ENCODE measurements at places on chromosomes 2 and 18.
A peak's percentile ranks its signal among the peaks of the same experiment; 100 is the strongest.

DNA sequence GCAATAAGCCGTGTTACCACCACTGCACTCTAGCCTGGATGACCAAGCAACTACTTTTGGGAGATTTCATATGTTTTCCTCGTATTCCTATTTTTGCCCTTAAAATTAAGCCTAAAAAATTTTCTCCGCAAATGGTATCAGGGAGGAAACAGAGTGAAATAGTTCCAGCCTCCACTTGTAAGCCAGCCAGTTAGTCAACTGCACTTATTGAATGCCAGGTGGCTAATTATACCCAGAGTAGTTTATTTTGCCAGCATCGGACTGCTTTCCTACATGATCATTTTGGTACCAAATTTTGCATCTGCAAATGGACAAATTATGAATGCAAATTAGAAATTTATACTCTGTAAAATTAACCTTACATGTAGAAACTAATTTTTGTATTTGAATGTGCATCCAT lies 90.2 kb upstream of the ARHGAP28 start:
- DNase-seq = no peak

DNA sequence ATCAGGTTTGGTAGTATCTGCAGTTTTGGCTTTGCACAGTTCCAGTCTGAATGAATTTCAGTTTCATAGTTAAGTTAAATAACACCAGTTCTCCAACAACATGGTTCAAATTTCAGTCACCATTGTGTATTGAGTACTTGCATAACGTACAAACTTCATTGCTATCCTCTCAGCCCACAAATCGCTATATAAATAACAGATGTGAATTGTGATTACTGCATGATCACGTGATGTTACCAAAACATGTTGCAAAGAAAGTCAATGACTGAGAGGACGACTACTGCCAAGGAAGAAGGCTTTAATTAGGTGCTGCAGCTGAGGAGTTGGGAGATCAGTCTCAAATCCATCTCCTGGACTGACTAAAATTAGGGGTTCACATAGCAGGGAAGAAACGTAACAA lies 48.2 kb downstream of the COL4A4 start:
- DNase-seq = no peak

DNA sequence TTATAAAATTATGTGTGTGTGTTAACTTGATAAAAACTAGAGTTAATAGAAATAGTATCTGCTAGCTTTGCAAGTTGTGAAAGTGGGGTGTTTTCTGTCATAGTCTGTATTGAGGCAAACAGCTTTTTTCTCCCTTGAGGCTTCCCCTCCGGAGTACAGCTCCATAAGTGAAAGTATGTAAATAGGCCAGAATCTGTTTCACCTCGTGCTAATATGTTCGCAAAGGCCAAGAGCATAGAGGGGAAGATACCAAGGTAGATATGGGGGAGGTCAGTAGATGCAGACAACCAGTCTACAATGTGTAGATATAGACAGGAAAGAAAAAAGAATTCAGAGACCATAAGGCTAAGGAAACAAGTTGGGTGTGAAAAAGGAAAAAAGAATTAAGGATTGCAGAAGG lies 72.9 kb downstream of the PTRHD1 start:
- no peak for DNase-seq

DNA sequence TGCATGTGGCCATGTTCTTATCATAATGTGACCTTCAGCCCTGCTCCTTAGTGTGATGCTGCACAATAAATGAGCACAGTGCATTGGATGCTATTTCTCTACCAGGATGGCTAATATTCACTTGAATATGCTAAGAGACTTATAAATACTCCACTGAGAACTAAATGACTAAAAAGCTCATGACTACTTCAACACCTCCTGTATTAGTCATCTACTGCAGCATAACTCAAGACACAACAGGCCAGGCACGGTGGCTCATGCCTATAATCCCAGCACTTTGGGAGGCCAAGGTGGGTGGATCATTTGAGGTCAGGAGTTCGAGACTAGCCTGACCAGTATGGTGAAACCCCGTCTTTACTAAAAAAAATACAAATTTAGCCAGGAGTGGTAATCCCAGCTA lies 213.4 kb downstream of the RND3 start:
- DNase-seq = no peak

DNA sequence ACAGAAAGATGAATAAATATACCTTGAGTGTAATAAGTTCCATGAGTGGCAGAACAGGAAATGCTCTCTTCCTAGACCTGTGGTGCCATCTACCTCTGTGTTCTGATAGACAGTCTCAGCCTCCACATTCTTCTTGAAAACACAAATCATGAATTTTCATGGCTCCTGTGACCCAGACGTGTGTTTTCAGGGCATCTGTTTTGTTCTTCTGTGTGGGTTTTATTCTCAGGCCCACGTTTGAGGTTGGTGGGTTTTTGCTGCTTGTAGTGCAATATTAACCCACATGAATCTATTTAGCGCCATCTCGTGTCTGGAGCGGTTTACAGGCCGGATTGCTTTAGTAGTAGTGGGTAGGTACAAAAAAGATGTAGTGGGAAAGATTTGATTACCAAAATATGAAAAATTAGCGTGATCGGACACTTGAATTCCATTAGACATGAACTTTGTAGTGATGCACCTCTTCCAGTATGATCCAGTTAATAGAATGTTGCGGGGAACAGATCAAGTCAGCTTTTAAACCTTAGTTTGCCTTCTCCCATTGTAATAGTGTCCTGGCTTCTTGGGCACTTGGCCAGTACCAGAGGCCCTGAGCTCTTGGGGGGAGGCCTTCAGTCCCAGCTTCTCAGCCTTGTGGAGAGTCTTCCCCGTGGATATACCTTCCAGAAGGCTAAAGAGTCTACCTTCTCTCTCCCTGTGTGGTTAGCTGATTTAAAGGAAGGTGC lies 256.5 kb downstream of the TPGS2 start:
- DNase-seq = peak; percentile 19

DNA sequence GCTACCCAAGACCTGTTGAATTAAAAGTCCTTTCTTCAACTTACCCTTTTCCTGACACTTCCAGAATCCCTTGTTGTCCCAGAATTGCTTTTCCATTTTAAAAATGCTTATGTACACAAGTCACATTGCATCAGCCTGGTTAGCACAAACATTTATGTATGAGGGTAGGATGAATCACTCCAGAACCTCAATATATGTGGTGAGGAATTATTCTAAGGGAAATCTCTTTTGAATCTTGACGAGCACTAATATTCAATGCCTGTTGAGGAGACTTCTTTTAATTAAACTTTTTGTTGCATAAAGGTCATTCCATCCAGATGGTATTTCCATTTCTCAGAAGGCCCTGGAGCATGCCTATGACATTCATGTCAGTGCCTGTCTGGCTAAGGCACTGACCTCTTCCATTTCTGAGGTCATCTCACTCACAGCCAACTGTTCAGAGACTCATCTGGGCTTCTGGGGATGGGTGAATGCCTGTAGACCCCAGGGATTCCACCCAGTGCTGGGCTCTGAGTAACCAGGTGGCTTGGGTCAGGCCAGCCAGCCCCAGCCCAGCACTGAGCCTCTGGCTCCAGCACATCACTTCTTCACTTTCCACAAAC lies 28.2 kb downstream of the ACMSD start:
- DNase-seq = no peak

- DNase-seq = no peak
These were observed 486.8 kb downstream of the DPP10 start for GRCh38 chr2:114929225-114929624.

- no peak for DNase-seq
These were observed 67.6 kb downstream of the LAMA3 start for GRCh38 chr18:23756590-23757436.

- no peak for DNase-seq
These were observed 32.8 kb upstream of the GPR55 start for GRCh38 chr2:230957756-230958391.

DNA sequence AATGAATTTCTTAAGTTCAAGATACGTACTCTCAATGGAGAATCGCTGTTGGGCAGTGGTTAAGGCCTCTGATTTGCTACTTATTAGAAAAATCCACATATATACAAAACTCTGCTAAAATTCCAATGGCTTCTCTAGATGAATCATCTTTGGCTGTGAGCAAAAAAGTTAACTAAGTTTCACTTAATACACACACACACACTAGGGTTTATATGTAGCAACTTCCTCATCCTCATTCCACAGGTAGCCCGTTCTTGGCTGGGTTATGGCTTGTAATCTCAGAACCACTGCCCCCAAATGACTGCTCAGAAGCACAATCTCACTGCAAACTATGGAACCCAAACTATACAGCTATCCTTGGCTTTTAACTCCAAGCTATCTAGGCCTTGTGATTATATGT lies 99.7 kb downstream of the SMAD2 start:
- no peak for DNase-seq

GRCh38 chr2:239869272-239870155 lies 155.6 kb downstream of the NDUFA10 start:
- no peak for DNase-seq

DNA sequence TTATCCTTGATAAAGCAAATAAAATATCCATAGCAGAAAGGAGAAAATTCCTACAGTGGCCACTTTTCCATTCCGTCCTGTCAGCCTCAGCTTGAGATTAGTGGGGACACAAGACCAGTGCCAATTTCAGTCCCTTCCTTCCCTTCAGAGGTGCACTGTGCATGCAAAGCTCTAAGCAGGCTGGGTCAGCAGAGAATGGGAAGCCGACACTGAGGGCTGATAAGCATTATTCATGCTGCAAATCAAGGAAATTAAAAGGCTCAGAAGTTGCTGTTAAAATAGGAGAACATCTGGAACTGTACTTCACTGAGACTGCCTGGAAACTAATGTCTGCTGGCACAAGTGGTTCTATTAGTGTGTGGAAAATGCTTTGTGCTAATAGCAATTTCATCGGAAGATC lies 534.3 kb downstream of the ADCYAP1 start:
- DNase-seq = no peak

DNA sequence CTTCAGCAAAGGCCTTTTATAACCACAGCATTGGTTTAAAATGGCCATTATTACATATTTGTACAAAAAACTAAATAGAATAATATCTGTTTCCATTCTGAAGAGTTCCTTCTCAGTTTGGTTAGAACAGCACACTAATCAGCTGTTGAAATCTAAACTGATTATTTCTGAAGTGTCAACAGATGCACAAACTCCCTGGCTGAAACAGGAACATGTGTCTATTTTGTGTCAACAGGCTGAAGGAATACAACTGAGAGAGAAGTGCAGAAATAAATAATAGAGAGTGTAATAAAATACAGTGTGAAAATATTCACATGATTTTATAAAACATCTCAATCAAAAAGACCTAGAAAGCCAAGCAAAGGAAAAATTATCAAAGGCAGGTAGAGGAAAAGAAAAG lies 29.7 kb downstream of the IKZF2 start:
- DNase-seq = no peak

- DNase-seq = no peak
These were observed 71.8 kb downstream of the VAPA start for GRCh38 chr18:9985641-9986040.

GRCh38 chr2:99960291-99960690 lies 182.1 kb downstream of the AFF3 start:
- DNase-seq = no peak

- no peak for DNase-seq
These were observed 66.1 kb upstream of the CDC42EP3 start for GRCh38 chr2:37737507-37737906.

- DNase-seq = no peak
These were observed 138.0 kb upstream of the ARHGAP28 start for GRCh38 chr18:6591491-6591890.

- no peak for DNase-seq
These were observed 179.4 kb upstream of the ARL4C start for GRCh38 chr2:234676109-234676782.

- DNase-seq = no peak
These were observed 124.2 kb upstream of the MSH6 start for GRCh38 chr2:47658646-47659320.

DNA sequence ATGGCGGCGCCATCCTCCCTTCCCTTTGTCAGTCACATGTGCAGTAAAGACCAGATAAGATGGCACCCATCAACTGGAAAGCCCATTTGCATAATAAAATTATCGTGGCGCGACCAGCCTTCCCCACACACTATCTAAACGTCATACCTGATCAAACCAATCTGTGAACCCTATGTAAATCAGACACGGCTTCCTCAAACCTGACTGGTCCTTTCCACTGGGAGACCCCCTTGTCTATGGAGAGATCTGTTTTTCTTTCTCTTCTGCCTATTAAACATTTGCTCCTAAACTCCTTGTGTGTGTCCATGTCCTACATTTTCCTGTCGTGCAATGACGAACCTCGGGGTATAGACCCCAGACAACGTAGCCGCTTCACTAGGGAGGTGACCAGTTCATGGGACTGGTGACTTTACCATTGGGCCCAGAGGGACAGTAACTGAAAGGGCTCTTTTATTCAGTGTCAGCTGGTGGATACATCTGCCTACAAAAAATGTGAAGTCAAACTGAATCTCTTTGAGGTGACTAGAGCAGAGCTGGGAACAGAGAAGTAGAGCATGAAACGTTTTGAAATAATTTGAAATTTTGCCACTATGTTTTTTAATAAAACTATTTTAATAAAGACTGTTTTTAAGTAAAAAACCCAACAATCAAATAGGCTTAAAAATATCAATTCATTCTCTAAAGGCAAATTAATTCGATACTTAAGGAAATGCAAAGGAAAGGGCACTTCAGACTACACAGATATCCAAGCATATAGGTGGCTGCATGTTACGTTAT lies 87.5 kb downstream of the SOCS6 start:
- DNase-seq = no peak

DNA sequence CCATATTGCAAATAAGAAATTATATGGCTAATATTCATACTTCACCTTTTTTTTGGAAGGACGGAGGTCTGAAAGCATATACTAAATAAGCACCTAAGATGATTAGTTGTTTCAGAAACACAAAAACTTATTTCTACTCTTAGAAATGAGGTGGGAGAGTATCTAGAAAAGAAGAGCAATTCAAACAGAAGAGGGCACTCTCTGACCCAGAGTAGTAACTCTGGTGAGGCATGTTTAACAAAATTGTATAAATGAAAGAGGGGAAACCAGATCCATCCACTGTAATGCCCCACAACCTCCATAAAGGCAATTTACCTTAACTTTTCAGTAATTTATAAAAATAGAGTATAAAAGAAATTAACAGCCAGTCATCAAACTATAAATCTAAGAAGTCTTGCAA lies 669.6 kb upstream of the VRK2 start:
- no peak for DNase-seq

- DNase-seq = no peak
These were observed 131.4 kb downstream of the CLIP4 start for GRCh38 chr2:29246383-29247300.

DNA sequence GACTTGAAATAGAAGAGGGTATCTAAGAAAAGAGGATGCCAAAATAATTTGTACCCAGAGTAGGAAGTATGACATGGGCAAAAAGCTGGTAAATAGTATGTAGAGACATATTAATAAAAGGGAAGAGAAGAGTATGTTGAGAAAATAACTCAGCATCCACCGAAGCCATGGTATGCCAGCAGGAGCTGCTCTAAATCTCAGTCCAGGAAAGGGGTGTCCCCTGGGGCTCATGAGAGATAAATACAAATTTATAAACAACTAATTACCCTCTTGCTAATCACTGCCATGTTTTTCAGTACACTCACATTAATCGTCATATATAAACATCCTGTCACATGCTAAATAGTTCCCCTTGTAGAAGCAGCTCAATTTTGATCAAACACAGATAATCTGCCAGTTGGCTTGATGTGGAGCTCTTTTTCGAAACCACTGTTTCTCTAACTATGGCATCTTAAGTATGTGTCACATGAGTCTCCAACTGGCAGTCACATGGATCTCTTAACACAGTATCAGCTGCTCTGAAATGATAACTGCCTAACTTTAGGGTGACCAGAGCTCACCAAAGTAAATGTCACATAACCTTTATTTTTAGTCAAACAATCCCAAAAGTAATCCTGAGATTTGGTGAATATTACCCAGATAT lies 31.9 kb downstream of the EXOC6B start:
- DNase-seq = no peak
